ENCODE measurements at places on chromosomes 7 and 10.
A peak's percentile ranks its signal among the peaks of the same experiment; 100 is the strongest.

- peak; percentile 6 for DNase-seq
Observed at GRCh38 chr7:25216837-25217236, 11.4 kb downstream of the NPVF start.

- no peak for DNase-seq
Observed at GRCh38 chr10:77201135-77202106, 436.2 kb downstream of the KCNMA1 start.

DNA sequence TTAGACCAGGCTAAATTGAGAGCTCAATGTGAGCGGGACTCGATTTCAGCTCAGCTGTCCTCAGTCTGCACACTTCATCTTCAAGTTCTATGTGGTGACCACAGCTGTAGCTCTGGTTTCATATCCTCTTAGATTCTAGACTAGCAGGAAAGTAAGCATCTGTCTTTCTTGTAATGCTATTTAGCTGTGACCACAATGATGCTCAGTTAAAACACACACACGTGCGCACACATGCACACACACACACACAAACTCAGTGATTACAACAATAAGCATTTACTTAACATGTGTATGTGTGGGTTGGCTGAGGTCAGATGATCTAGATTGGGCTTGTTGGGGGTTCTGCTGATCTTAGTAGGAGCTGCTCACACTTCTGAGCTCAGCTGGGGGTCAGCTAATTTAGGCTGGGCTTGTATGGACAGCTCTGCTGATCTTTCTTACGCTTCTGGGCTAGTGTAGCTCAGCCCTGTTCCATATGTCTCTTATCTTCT is 82.5 kb downstream of the ZNF365 start:
- peak; percentile 49 for DNase-seq

GRCh38 chr7:144384071-144384470 is 19.4 kb downstream of the NOBOX start:
- DNase-seq = no peak
